Hindlimb muscle (tissue), 1 donor: ENCODE measurements at places on chromosomes 3 and 15.

DNA sequence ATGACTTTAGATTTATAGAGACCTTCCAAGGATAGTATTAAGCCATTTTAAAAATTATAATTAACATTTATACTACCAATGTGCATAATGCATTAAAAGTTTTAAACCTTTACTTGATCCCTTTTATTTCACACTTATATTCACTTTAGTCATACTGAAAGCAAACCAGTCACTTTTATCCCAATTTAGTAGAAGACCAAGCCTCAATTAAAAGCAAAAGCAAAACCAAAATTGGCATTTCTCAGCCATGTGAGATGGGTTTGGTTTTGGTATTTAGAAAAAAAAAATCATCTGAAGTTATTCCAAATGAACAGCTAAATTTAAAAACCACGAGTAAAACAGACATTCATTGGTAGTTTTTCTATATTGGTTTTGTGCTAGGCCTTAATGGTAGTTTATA is 249.4 kb downstream of the LPP start:
- no peak for DNase-seq

GRCh38 chr15:82040390-82040789 is 5.4 kb downstream of the MEX3B start:
- DNase-seq, result no peak

GRCh38 chr3:42975456-42975855 is 3.7 kb upstream of the GASK1A start:
- DNase-seq, result no peak

- DNase-seq, result no peak
These were observed 172.1 kb downstream of the TBC1D2B start for GRCh38 chr15:77905301-77905920.

GRCh38 chr3:171234298-171235010 is 207.9 kb upstream of the SLC2A2 start:
- DNase-seq, result no peak

GRCh38 chr3:87201727-87202126 is 25.4 kb upstream of the CHMP2B start:
- no peak for DNase-seq

- DNase-seq, result no peak
These were observed 946.9 kb downstream of the EPHA3 start for GRCh38 chr3:90054311-90054710.

GRCh38 chr3:146554151-146554760 is 9.8 kb upstream of the PLSCR1 start:
- no peak for DNase-seq

GRCh38 chr3:119608405-119609000 is 10.8 kb downstream of the PLA1A start:
- DNase-seq, result no peak

GRCh38 chr3:32882189-32882588 is 64.4 kb downstream of the TRIM71 start:
- no peak for DNase-seq

- no peak for DNase-seq
These were observed 39.5 kb upstream of the ZBTB20 start for GRCh38 chr3:115186351-115187148.

DNA sequence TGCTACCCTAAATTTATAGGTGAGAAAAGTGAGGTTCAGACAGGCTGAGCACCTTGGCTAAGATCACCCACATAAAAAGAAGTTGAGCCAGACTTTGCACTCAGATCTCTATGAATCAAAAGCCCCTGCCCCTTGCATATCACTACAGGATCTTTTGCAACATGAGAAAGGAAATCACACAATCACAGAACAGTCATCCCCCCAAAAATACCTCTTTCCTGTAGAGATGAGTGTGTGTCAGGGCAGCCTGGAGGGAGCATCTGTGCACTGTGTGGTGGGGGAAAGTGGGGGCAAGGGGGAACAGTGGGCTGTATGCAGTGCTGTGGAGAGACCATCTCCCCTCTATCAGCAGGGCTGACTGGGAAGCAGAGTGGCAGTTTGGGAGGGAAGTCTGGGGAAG is 46.6 kb downstream of the EPHB3 start:
- no peak for DNase-seq

DNA sequence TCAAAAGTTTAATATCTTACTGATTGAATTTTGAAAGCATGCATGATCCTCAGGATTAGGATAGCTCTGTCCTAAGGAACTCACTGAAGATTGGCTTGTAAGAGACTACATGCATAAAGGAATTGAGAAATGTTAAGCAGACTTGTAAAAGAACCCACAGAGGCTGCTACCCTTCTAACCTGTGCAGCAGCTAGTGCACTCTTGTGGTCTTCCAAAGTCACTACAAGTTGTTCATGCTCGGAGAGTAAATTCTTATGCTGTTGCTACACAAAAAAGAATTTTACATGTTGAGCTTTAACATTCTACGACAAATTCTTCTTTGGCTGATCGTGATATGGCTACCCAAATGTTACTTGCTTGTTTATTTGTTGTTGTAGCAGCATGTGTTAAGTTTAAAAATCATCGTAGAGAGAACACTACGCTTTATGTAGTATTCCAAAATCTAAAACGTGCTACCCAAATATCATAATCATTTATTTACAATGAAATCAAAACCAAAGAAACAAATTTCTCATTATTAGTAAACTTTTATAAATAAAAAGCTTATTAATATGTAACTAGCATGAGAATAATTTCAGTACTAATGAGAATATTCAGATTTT is 55.0 kb downstream of the GOLIM4 start:
- DNase-seq, result no peak

DNA sequence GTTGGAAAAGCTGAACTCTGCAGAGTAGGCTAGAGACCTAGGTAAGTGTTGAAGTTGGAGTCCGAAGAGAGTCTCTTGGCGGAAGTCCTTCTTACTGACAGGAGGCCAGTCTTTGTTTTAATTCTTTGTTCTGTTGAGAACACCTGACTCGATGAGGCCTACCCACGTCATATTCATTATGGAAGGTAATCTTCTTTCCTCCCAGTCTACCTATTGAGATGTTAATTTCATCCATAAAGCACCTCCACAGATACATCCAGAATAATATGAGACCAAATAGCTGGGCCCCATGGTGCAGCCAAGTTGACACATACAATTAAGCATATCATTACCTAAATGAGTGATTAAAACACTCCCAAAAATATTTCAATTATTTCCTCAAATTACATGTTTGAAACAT is 515.5 kb downstream of the CADM2 start:
- no peak for DNase-seq

- no peak for DNase-seq
These were observed 61.3 kb downstream of the PRTG start for GRCh38 chr15:55681631-55682030.

DNA sequence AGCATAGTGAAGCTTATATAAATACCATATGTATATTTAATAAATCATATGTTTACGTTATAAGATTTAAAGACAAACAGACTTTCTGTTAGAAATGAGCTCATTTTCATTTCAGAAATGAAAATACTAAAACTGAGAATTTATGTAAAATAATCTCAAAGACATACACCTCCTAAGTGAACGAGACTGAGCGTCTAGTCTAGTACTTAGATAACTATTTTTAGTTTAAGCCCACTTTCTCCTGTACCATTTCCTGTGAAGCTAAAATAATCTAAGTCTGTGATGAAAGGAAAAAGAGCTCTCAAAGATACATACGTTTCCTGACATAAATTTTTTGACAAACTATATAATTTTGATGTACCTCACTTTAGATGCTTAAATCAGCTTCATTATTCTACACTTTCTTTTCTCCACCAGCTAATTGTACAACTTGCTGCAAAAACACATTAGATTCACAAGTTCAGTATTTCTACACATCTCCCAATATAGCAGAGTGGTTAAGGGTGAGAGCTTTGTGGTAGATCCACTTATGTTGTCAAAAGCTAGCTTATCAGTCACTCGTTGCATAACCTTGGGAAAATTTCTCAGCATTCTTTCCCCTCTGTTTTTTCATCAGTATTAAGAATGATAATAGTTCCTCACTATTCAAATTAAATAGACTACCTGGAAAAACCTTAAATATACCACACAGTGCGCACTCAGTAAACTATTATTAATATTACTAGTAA is 703.0 kb downstream of the PLOD2 start:
- DNase-seq, result no peak

GRCh38 chr3:183265834-183266417 is 12.9 kb downstream of the B3GNT5 start:
- no peak for DNase-seq

GRCh38 chr3:46897829-46898320 is 20.4 kb downstream of the PTH1R start:
- DNase-seq, result no peak

DNA sequence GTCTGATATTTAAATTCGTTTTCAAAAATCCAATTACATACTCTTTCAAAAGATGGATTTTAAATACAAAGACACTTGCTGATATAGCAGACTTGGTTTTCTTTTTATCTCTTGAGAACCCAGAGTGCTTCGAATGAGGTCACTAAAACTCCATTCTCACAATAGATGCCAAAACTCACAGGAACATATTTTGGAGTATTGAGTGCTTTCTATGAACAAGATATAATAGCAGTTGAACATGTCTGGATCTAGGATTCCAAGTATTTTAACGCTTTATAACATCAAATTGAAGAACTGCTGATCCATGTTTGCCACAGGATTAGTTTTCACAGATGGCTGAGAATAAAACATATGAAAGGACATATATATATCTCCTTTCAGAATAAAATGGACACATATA is 113.2 kb downstream of the SAMMSON start:
- peak; percentile 20 for DNase-seq

GRCh38 chr15:93553167-93553935 is 464.3 kb upstream of the RGMA start:
- DNase-seq, result no peak

GRCh38 chr3:179969525-179969924 is 67.2 kb downstream of the PEX5L start:
- no peak for DNase-seq

DNA sequence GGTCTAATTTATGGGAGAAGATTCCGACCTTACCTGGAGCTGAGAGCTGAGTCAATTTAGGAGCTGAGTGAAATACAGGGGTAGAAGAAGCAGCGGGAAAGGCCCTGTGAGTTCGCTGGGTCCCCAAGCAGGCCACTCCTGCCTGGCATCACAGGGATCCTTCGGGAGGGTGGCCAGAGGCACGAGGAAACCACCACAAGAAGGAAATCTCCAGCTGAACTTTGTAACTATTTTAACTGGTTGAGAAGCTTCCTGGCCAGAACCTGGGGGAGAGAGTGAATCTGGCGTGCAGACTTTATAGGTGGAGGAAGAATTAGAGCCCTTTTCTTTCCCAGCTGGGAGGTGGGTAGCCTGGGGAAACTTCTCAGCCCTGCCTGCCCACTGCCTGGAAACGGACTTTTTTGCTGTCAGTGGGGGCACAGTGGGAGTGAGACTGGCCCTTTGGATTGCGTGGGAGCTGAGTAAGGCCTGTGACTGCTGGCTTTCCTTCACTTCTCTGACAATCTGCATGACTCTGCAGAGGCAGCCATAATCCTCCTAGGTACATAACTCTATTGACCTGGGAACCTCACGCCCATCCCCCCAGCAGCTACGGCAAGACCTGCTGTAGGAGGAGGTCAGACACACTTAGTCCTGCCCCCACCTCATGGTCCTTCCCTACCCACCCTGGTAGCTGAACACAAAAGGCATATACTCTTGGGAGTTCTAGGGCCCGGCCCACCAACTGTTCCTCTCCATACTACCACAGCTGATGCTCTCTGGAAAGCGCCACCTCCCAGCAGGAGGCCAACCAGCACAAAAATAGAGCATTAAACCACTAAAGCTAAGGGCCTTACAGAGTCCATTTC is 340.7 kb downstream of the CNTN3 start:
- DNase-seq, result no peak

GRCh38 chr3:46676601-46677410 is 16.7 kb downstream of the ALS2CL start:
- DNase-seq, result no peak

DNA sequence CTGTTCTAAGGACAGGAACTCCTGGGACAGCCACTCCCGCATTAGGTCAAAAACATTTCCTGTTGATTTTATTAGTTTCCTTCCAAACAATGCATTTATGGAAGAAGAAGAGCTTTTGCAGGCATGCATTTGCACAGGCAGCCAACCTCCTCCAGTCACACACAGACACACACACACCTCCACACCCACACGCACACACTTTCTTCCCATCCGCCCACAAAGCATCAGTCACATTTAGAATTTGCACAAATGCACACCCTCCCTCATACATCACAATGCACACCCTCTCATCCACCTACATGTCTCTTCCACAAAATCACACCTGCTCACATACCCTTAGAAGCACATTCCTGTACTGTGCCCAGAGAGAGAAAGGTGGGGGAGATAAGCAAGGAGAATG is 4.1 kb upstream of the TYRO3 start:
- DNase-seq, result no peak

DNA sequence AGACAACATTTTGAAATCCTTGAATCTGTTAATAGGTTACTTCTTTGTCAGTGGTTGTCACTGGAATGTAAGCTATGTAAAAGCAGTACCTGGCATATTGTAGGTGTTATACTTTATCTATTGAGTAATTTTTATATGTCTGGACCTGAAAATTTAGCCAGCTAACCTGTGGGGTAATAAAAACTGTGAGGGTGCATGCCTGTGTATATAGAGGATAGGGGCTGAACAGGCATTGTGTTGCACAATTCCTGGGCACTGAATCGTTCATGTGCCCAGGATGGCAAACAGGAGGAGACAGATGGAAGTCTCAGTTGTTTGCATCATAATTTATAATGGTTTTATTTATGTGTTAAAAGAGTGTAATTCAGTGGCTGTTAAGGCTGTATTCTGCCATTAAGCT is 67.1 kb downstream of the ARMC8 start:
- no peak for DNase-seq

GRCh38 chr3:173938159-173938558 is 540.6 kb downstream of the NLGN1 start:
- no peak for DNase-seq

GRCh38 chr3:120597445-120598049 is 1.4 kb downstream of the NDUFB4 start:
- DNase-seq, result no peak

- peak; percentile 37 for DNase-seq
These were observed 37.8 kb upstream of the TRH start for GRCh38 chr3:129936757-129937156.

- DNase-seq, result no peak
These were observed 67.7 kb downstream of the CCNL1 start for GRCh38 chr3:157092230-157092629.

GRCh38 chr3:124091716-124092115 is 99.8 kb upstream of the ROPN1 start:
- DNase-seq, result no peak
